ENCODE measurements at places on chromosomes 4 and X.

DNA sequence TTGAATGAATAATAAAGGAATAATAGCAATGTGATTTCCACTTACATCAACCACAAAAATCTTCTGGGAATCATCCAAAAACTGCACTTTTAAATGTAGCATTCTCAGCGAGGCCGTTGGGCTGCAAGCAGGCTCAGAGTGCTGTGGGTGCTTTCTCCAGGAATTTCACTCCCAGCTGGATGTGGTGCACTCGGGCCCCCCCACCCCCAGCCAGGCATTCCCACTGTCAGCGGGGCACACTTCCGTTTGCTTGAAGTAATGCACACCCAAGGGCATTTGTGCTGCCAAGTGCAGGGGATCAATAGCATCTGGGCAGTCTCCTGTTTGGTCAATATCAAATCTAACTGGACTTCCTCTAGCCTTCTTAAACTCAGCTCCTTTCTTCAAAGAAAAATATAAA, at the start of gene FRMD7:
Gene FRMD7, minus strand, starts transcription at position 278 of the 400 bp plus-strand sequence. Its CDS starts 176 bp downstream, at position 102.
- DNase-seq = no peak

DNA sequence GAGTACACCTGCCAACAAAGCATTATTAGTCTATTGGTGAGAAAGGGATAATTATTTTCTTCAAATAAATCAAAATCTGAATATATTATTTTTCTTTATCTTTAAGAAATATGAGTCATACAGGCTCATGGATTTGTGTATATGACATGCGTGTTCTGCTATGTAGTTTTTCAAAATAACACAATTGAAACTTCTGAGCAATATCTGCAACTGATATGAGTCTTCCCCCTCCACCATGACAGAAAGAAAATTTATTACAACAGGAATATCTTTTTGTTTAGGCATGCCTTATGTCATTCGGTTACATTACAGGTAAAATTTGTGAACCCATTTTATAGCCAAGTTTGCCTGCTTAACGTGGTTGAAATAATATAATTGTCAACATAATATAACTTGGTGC, 32.0 kb downstream of the TMPRSS11A start:
- no peak for DNase-seq

DNA sequence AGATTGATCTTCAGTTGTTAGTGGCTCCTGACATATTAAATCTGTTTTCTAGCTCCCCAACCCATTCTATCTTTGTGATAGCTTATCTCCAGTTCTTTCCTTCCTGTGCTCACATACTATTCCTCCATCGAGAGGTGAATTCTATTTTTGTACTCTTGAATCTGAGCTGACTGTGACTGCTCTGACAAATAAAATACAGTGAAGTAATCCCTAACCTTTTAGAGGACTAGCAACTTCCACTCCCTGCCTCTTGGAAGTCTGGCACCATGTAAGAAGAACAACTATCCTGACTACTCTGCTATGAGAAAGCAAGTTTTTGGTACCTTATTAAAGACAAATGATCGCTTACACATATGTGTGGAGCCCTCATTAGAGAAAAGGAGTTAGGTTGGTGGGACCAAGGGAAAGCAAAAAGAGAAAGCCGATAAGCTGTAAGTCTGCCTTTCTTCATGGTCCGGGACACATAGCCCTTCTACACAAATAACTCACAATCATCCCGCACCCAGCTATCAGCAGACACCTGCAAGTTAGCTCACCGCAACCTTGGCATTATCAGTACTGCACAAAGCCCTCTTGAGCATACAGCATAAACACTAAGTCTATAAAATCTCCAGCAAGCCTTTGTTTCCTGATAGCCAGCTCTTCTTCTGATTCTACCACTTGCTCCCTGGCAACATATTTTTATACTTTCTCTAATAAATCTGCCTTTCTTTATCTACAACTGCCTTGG, 13.5 kb upstream of the PPM1K start:
- DNase-seq = no peak

DNA sequence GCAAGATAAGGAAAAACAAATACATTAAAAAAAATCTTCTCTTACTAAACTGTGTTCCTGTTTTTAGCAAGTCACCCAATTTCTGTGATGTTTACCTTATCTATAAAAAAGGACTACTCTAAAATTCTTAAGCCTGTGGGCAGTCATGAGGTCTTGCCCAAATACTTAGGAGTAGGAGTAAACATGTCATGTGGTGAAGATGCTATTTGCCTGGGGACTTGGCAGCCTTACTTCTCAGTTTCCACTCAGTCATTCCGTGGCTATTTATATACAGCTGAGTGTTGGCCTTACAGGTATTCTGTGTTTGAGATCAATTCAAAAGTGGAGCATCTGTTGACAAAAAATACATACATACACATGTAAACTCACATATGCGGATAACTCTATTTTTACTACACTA, 89.9 kb upstream of the TLR2 start:
- no peak for DNase-seq

- no peak for DNase-seq
Measured at GRCh38 chrX:106875151-106875550, 28.0 kb downstream of the RIPPLY1 start.

DNA sequence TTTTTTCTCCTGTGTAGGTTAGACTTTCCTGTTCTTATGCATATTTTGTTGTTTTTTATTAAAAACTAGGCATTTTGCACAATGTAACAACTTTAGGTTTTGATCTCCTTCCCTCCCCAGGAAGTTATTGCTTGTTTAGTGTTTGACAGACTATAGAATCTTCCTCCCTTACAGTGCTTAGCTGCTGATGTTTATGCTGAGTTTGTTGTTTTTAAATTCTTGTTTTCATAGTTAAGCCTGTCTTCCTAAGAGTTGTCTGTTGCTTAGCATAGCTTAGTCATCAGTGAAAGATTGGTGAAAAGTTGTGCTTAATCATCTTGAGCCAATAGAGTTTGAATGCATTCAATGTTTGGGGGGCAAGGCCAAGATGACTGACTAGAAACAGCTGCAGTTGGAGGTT, 157.5 kb downstream of the NKX6-1 start:
- no peak for DNase-seq

DNA sequence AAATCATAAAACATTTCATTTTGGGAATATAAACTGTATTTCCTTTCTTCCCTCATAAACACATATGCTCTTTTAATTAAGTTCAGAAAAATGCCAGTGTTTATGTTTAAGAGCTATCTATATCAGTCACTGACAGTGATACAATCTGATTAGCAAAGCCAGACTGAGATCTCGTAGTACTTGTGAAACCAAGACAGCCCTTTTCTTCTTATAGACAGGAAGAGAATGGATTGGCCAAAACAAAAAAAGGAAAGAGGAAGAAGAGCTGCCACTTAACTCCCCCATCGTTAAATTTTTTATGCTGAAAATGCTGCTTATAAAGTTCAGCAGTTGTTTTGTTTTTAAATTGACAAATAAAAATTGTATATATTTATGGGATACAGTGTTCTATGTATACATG, 87.4 kb downstream of the PLAC1 start:
- no peak for DNase-seq

DNA sequence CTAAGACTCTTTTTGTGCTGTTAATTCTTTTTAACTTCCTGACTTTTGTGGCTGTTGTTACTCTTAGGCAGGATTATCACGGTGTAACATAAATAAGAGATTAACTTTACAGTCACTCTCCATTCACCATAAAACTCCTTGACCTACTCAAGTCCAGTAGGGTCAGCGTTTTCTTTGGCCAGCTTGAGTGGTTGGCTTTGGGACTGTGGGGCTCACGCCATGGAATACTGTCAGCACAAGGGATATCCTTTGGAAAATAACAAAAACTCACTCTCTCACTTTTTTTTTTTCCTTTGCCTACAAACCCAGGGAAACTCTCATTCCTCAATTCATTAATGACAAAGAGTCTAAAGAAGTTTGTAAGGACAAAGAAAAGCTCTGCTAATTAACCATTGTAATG, 89.4 kb upstream of the TLL1 start:
- no peak for DNase-seq

DNA sequence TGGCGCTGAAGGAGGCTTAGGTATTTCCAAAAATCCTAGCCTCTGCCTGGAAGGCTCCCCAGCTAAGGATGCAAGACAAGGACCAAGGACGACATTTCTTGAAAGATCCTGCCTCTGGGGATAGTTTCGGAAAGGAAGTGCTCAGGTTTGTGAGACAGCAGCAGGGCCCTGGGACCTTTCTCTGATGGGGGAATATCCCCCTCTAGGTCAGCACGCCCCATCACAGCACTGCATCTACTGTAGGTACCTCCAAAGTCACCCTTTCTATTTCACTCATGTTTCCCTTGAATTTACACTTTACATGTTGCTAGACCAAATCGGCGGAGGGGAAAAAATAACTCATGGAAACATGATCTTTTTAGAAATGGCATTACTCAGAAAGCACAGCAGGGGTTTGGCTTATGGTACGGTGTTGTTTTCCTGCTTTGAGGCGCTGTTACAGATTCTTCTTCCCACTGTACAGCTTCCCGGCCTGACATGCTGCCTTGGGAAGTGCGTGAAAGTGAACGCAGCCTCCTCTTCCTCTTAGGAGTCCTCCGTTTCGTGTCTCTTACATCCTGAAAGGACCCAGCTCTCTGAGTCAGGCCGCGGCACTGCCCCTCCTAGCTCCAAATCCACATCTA, 77.2 kb upstream of the DHRSX start:
- no peak for DNase-seq

GRCh38 chrX:131918839-131919238, 104.3 kb upstream of the STK26 start:
- DNase-seq = no peak

- DNase-seq = no peak
Measured at GRCh38 chr4:120870279-120870673, 52.2 kb downstream of the PRDM5 start.

GRCh38 chr4:121554382-121554781, 142.4 kb downstream of the ANXA5 start:
- no peak for DNase-seq

- DNase-seq = peak; percentile 51
Measured at GRCh38 chrX:111100191-111100590, 4.2 kb downstream of the PAK3 start.

DNA sequence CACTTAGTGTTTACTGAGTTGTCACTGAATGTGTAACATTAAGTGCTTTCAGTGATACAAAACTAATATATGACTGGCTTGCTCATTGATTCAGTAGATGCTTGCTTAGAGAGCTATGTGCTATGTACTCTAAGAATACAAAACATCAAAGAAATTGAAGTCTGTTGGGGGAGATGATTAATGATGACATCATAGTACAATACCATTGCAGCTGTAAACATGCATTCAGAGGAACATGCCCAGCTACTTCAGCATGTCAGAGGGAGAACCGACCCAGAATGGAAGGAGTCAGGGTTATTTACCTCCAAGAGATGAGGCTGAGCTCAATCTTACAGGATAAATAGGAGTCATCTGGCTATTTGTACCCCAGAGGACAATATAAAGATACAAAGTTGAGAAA, 290.8 kb downstream of the TENM3 start:
- no peak for DNase-seq

DNA sequence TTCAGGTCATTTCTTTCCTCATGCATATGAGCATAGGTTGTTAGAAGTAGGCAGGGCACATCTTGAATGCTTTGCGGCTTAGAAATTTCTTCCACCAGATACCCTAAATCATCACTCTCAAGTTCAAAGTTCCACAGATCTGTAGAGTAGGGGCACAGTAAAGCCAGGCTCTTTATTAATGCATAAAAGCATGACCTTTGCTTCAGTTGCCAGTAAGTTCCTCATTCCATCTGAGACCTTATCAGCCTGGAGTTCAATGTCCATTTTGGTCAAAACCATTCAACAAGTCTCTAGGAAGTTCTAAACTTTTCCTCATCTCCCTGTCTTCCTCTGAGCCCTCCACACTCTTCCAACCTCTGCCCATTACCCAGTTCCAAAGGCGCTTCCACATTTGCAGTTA, 77.7 kb downstream of the MAP9 start:
- no peak for DNase-seq

DNA sequence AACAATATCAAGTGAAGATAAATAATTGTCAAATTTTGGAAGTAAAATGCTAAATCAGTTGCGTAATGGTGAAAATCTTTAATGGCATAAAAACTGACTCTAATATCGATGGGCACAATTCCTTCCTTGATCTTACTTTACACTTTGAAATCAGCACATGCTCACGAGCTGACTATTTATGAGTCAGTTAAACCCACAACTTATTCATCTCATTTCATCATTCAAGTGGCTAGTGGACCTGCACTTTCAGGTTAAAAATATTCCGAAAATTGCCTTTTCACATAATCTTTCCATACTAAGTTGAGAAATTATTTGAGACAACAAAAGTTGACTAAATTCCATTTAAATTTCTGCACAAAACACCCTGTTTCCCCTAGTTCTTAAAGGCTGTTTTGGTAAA, 582.1 kb upstream of the TENM3 start:
- no peak for DNase-seq

DNA sequence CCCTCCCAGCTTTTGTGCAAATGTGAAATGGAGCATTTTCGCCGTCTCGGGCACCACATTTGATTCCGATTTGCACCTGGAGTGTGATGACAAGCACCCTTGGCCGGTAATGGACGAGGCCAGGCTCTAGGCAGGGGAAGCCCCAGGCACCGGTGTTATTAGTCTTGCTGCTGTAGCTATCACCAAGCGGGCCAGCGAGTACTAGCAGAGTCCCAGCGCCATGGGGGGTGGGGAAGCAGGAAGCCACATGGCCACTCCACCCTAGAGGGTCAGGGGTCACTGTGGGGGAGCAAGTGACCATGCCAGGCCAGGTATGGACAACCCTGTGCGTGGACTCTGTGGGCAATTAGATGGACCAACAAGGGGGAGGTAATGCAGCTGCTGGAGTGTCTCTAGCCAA, 88.8 kb downstream of the CPZ start:
- DNase-seq = no peak

All from CD4-positive, alpha-beta T cell treated with Interleukin-15 for 4 hours (primary cell).